ENCODE measurements at places on chromosomes 5 and 9.

DNA sequence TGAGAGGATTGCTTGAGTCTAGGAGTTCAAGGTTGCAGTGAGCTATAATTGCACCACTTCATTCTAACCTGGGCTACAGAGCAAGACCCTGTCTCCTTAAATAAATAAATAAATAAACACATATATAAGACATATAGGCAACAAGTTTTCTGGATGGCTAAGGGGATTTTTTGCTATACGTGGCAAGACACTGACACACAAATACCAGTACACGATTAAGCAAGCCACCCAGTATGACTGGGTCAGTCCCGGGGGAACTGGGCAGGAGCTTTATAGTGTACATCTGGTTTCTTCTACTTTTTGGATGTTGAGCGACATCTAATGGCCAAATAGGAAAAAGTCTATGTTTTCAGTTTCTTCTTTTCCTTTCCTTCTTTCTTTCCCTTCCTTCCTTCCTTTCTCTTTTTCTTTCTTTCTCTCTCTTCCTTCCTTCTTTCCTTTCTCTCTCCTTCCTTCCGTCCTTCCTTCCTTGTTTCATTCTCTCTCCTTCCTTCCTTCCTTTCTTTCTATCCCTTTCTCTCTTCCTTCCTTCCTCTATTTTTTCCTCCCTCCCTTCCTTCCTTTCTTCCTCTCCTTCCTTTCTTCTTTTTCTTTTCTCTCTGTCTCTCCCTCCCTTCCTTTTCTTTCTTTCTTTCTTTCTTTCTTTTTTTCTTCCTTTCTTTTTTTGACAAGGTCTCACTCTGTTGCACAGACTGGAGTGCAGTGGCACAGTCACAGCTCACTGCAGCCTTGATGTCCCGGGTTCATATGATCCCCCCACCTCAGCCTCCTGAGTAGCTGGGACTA, 47.0 kb upstream of the PLIN2 start:
- DNase-seq, result peak; percentile 22

DNA sequence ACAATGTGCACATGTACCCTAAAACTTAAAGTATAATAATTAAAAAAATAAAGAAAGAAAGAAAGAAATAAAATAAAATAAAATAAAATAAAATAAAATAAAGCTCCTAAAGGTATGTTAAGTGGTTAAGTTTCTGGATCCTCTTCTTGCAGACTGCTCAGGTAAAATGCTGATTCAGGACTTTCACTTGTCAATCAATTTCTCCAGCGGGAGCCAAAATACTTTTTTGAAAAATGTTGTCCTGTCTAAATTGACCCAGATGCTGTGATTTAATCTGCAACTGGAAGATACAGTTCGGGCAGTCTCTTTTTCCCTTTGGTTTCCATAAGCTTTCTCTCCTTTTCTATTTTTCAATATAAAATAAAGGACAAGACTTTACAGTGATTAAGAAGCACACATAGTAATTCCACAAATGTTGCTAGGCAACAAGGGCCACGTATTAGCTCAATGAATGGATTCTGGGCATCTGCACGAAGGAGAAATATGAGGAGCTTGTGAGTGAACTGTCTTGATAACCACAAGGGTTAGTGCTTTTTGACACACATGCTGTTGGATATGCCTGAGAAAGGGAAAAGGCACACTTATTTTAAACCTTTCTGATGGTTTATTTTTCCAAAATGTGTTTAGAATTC, 38.6 kb downstream of the HTR4 start:
- DNase-seq, result no peak

- no peak for DNase-seq
Measured at GRCh38 chr5:158170060-158170459, 311.1 kb upstream of the CLINT1 start.

DNA sequence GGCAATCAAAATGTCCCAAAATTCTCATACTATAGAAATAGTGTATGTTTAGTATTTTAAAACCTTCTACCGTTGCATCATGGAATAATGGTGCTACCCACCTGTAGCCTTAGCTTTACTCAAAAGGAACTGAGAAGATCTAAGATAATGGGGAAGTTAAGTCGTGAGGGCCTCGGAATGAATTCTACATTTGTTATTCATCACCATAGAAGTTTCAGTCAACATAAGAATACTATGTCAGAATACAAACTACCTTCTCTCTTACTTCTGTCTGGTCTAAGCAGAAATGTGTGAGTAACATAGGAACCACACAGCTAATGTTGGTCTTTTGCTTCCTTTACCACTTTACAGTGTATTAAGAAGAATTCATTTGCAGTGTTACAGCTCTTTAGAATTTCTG, 43.2 kb downstream of the RFK start:
- no peak for DNase-seq

DNA sequence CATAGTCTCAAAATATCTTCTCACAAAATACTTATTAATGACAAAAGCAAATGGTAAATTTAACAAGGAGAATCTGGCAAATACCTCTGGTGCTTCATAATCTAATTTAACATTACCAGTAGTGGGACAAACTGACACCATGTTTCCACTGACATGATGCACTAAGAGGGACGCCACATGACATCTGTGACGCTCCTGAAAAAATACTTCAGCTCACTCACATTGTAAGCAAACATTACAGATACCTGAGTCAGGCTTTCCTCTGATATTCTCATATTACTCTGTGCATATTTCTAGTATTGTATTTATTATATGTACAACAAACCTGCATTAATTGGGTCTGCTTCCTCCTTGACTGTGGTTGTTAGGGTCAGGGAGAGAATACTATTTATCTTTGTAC, 56.7 kb upstream of the OSMR start:
- DNase-seq, result no peak

GRCh38 chr9:13445103-13445500, 165.6 kb upstream of the MPDZ start:
- no peak for DNase-seq

GRCh38 chr5:157130925-157131324, 11.7 kb downstream of the MED7 start:
- no peak for DNase-seq

- DNase-seq, result no peak
Measured at GRCh38 chr5:96716716-96717115, 54.5 kb downstream of the CAST start.

DNA sequence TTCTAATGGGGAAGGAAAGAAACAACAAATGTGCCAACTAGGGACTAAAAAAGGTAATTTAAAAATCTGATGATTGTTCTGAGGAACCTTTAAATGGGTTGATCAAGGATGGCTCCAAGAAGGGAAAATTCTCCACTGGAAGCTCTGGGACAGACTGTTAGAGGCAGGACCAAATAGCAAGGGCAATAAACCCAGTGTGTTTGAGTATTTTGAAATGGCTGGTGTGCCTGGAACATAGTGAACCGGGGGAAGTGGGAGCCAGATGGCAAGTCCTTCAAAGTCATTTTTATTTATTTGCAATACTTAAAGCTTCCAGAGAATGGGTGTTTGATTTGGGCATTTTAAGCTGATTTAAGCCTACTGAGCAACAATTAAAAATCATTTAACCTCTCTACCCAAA, 587.7 kb upstream of the MEF2C start:
- no peak for DNase-seq

DNA sequence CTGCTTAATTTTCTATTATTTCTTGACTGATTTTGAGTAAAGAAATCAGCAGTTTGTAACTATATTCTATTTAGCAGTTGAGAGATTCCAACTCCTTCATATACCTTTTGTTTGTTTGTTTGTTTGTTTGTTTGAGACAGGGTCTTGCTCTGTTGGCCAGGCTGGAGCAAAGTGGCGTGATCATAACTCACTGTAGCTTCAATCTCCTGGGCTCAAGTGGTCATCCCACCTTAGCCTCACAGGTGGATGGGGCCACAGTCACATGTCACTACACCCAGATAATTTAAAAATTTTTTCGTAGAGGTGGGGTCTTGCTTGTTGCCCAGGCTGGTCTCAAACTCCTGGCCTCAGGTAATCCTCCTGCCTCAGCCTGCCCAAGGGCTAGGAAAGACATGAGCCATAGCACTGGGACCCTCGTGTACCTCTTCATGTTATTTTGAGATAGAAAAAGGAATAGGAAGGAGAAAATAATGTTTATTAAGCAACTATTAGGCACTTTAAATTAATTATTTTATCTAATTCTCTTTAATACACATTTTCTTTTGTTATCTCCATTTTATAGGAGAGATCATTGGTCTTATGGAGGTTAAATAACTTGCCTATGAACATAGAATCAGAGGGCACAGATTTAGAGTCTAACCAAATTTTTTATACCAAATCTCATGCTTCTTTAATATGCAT, 133.0 kb downstream of the ZNF608 start:
- no peak for DNase-seq

GRCh38 chr5:169933616-169934015, 46.7 kb downstream of the INSYN2B start:
- no peak for DNase-seq

DNA sequence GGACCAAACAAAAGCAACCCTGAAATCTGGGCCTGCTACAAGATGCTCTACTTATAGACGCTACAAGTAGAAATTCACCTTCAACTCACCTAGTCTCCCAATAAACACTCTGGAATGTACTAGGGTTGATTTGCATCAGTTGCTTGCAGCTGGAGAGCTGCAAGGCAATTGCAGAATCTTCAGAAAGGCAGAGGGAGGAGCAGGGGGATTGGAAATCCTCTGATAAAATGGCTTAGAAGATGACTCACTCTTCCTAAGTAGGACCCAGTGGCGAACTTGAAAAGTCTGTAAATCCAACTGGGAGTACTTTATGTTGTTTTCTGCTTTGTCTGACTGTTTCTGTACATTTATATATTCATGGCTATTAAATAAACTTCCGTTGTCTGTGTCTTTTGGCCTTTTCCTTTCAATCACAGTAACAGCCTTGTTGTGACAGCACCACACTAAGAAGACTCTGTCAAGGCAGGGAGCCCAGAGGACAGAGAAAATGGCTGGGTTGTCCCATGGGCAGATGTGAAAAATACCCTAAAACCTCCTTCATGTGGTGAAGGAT, 14.7 kb upstream of the MLLT3 start:
- no peak for DNase-seq

DNA sequence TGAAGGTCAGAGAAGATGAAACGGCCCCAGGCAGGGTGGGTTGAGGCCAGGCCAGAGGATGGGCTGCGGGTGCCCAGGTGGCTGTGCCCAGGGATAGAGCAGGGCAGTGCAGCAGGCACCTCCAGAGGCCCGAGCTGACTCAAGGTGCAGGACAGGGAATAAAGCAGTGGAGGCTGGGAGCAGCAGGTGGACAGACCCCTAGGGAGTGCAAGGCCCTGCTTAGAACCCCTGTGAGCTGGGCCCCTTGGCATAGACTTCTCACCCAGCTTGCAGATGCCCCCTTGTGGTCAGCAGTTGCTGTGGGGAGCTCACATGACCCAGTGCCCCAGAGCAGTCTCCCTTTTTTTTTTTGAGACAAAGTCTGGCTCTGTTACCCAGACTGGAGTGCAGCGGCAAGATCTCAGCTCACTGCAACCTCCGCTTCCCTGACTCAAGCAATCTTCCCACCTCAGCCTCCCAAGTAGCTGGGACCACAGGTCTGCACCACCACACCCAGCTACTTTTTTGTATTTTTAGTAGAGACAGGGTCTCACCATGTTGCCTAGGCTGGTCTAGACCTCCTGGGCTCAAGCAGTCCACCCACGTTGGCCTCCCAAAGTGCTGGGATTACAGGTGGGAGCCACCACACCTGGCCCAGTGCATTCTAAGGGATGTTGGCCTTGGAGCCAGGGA, 118.8 kb downstream of the WNK2 start:
- peak; percentile 45 for DNase-seq

GRCh38 chr9:128705051-128705965, 3.0 kb downstream of the PKN3 start:
- DNase-seq, result no peak

GRCh38 chr9:135241381-135242048, 154.0 kb downstream of the OLFM1 start:
- no peak for DNase-seq

DNA sequence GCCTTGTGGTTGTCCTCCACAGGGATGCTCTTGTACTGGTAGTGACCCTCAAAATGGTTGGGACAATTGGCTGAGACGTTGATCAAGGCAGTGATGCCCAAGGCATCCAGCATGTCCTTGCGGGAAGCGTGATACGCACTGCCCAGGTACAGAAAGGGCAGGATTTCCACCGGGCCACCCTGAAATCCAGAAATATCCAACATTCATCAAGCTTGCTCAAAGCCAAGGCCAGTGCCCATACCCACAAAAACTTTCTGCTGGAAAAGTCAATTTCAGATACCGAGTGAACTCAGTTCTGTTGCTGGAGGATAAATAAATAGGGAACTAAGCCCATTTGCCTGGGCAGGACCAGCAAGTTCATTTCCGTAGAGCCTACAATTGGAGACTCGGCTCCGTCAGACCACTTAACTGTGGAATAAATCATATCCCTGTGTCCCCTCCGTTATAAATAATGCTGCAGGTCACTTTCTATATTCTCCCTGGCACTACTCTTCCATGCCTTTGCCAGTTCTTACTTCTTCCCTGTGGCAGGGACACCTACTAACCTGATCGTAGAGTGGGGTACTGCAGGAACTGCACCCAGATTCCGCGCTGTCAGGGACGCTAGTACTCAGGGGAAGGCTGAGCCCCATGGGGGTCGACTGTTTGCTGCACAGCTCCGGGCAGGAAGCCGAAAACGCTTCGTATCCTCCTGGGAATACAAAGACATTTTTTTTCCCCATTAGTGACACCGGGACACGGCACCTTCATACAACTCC, 1.2 kb downstream of the DUSP1 start:
- peak; percentile 45 for DNase-seq

GRCh38 chr5:149795360-149795759, 65.2 kb downstream of the PPARGC1B start:
- no peak for DNase-seq

GRCh38 chr5:134590992-134591659, 41.5 kb downstream of the SAR1B start:
- DNase-seq, result no peak

DNA sequence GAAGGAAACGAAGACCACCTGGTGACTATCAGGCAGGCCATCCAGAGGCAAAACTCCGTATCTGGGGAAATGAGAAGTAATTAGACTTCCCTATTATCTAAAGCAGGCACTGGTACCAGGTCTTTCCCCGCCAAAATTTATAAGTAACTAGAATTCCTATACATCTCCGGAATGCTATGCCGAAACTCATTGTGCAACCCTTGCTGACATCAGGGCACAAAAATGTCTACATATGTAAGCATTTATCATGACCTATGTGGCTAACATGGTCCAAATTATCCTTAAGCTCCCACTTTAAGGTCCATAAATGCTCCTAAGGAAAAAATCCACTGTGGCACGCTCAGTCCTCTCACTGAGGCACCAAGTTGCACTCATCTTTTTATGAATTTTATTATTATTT, 17.8 kb downstream of the ACTL7B start:
- no peak for DNase-seq

Data from effector memory CD8-positive, alpha-beta T cell (primary cell).